Sigmoid colon (tissue), 7 donors: ENCODE measurements at places on chromosomes 6 and 20.

DNA sequence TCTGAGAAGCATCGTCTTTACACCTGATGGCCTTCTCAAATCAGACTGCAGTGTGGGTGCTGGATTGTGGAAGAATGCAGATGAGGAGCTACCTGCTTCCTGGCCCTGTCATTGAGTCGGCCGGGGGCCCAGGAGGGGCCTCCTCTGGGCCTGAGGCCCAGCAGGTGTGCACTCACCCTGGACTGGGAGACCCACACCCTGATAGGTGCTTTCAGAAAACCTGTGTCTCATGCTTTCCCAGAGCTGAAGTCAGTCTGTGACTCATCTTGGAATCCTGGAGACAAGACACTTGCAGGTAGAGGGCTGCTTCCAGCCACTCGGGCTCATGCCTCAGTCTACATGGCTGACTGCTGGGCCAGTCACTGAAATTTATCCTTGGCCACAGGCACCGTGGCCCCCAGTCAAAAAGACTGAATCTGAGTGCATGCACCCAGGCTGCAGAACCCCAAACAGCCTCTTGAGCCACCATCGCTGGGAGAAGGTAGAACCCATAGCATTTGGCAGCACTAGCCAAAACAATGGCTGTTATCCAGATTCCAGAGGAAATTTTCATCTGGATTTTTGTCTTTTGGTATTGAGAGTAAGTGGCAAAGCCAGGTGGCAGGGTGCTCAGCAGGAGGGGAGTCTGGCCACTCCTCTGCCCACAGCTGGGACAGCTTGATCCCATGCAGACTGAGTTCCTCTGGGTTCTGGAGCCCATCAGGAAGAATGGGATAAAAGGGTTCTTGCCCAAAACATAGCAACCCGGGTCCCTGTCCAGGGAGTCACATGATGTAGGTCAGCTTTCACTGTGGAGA lies 182.0 kb upstream of the CST7 start:
- DNase-seq, result no peak

DNA sequence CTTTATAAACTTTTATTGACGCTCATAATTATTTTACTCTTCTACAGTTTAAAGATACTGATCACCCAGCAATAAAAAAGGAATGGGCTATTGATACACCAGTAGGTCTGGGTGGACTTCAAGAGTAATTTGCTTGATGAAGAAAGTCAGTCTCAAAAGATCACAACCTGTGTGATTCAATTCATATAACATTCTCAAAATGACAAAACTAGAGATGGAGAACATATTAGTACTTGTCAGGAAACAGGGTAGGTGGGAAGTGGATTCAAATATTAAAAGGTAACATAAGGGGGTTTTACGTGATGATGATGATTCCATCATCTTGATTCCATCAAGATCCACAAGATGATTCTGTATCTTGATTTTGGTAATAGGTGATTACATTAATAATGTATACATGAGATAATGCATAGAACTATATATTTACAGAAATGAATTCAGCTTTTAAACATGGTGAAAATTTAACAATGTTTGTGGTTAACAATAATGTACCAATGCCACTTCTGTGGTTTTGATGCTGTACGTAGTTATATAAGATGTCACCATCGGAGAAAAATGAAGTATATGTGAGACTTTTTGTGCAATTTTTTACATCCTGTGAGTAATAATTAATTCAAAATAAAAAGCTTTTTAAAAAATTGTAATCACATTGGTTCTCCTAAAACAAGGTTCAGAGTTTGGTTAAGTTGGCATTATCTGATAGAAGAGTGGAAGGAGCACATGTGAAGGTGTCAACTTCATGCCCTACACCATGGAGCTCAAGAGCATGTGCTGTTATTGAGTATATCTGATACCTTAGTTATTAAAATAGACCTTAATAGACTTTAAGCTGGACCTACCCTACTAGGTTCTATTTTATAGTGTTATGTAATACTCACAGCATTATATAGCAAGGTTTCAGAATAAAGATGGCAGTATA lies 66.3 kb upstream of the DYNLRB1 start:
- DNase-seq, result no peak

DNA sequence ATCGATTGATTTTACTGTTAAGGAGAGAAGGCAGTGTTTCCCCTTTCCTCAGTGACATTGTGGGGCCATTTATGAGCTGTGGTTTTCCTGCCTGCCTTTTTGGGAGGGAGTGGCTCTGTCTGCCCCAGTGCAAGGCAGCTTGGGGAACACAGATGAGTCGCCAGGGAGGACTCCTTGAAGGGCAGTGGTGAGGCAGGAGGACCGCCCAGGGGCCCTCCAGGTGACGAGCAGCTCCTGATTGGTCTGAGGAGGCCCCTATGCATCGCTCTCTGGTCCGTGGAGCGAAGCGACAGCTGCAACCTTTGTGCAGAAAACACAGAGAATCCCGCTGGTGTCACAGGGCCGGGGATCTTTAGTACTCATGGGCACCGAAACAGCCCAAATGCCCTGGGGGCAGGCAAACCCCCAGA lies 100.3 kb downstream of the TMEM242 start:
- DNase-seq, result no peak

- peak; percentile 47 for DNase-seq
Observed at GRCh38 chr20:32967961-32968457, 36.2 kb downstream of the SUN5 start.

DNA sequence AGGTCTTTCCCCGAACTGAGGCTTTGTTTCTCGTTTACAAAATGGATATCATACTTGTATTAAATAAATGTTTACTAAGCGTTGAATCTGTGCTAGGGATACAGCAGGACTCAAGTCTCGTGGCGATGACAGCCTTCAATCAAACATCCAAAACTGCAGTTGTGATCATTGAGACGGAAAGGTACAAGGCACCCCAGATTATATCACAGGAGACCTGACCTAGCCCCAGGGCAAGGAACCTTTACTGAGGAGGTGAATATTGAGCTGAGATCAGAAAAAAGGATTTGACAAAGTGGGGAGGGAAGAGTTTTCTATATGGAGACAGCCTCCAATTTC lies 476 bp downstream of the AAR2 start:
- peak; percentile 33 for DNase-seq

GRCh38 chr6:38588631-38589366 lies 50.9 kb downstream of the BTBD9 start:
- DNase-seq, result no peak

- DNase-seq, result no peak
Observed at GRCh38 chr6:84641076-84641475, 123.3 kb downstream of the TBX18 start.
